ENCODE measurements at places on chromosomes 5 and 9. TPM values are rescaled to one million over a fixed set of nuclear protein-coding genes. Genes with fewer than 3 reads are reported as not detected.

The HDHD3 gene
- total RNA-seq = 22.6 TPM

The MORN5 gene
- total RNA-seq = not detected

The SLC6A18 gene
- not detected for total RNA-seq

The IL13 gene
- total RNA-seq = not detected

The ADCY2 gene
- not detected for total RNA-seq

The SOX30 gene
- 0.06 TPM for total RNA-seq

The DMRT2 gene
- not detected for total RNA-seq

The NUTM2F gene
- total RNA-seq = not detected

The PCDHB13 gene
- 0.06 TPM for total RNA-seq

The PDGFRB gene
- 0.10 TPM for total RNA-seq

The SV2C gene
- not detected for total RNA-seq

Data from A549 treated with RU486 at 1 μM for 4 hours (cell line).